Esophagus muscularis mucosa (tissue), 4 donors: ENCODE measurements at places on chromosomes 12 and 14. TPM values are rescaled to one million over a fixed set of nuclear protein-coding genes. Genes with fewer than 3 reads are reported as not detected.

Gene NPC2
- 119 TPM for total RNA-seq

Gene SAMD4A
- 123 TPM for total RNA-seq

Gene SERPINA5
- total RNA-seq, result 5.1 TPM

Gene CACNA1C
- 44.1 TPM for total RNA-seq

Gene ALG10
- total RNA-seq, result 4.5 TPM

Gene ADAM21
- 0.26 TPM for total RNA-seq

Gene KIF26A
- total RNA-seq, result 4.8 TPM
